ENCODE measurements at places on chromosomes 3 and 15. TPM values are rescaled to one million over a fixed set of nuclear protein-coding genes. Genes with fewer than 3 reads are reported as not detected.

DNA sequence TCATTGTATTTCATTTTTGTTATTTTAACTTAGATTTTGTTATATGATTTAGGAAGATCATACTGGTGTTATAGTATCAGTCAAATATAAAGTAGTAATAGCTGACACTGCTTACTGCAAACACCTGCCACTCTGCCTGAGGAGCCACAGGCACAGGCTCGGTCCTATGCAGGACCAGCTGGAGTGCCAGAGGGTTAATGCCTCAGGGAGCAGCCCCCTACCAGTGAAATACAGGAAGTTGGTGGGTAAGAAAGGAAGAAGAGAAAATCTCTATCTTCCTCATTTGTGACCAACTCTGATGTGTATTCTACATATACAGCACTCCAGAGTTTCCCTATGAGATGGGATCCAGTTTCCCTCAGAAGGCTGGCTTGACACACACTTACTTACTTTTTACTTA lies 593.3 kb downstream of the UNC13C start:
- DNase-seq = no peak

IL20RB gene
- total RNA-seq = 1.5 TPM

- peak; percentile 34 for DNase-seq
These were observed 43.0 kb upstream of the TLE3 start for GRCh38 chr15:70140543-70141375.

- no peak for DNase-seq
These were observed 42.5 kb upstream of the RFX7 start for GRCh38 chr15:56286213-56286612.

CACNA2D3 gene
- not detected for total RNA-seq

DNA sequence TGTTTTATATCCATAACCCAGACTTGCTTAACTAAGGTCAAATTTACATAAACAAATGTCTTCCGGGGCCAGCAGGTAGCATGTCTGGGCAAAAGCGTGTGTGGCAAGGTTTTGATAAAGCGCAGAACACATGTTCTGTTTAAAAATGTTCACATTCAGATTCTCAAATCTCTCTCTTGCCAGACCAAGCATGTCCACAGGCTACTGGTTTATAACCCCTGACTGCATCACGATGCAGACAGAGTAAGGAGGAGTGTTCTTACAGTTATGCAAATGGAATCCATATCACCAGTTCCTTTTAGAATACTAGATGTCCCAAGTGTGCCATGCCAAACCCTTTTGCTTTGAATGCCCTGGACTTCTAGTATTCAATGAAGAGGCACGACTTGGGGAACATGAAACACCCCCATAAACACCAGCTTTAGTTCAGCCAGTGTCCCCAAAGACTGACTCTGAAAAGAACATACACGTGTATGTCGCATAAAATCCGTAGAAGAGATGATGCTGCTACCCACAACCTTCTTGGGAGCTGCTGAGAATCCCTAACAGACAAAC lies 412.0 kb downstream of the CNTN4 start:
- no peak for DNase-seq

DNA sequence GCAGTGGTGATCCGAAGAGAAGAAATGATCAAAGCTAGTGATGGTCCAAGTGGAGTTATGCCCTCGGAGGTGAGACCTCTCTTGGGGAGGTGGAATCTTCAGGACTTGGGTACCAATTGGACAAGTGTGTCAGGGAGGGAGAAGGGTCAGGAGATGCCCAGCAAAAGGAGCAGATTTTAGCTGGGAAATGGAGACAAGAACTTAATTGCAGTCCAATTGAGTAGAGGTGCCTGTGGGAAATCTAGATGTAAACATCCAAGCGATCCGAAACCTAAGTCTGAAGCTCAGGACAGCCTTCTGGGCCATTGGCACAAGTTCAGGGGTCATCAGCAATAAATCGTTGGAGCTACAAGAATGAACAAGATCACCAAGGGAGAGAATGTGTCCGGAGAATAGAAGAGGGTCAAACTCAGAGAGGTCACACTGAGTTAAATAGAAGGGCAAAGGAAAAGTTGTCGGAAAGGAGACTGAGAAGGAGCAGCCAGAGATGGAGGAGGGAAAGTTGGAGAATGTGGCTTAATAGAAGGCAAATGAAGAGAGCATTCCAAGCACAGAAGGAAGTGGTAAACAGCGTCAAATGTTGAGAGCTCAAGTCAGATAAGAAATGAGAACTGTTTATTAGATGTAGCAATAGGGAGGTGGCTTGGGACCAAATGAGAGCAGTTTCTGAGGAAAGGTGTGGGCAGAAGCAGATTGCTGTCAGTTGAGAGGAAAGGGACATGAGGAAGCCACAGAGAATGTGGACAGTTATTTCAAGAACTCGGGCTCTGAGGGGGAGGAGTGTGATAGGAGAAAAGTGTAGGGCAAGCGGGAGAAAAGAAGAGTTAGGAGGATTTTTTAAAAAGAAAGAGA lies 64.2 kb upstream of the FNDC3B start:
- no peak for DNase-seq

DNA sequence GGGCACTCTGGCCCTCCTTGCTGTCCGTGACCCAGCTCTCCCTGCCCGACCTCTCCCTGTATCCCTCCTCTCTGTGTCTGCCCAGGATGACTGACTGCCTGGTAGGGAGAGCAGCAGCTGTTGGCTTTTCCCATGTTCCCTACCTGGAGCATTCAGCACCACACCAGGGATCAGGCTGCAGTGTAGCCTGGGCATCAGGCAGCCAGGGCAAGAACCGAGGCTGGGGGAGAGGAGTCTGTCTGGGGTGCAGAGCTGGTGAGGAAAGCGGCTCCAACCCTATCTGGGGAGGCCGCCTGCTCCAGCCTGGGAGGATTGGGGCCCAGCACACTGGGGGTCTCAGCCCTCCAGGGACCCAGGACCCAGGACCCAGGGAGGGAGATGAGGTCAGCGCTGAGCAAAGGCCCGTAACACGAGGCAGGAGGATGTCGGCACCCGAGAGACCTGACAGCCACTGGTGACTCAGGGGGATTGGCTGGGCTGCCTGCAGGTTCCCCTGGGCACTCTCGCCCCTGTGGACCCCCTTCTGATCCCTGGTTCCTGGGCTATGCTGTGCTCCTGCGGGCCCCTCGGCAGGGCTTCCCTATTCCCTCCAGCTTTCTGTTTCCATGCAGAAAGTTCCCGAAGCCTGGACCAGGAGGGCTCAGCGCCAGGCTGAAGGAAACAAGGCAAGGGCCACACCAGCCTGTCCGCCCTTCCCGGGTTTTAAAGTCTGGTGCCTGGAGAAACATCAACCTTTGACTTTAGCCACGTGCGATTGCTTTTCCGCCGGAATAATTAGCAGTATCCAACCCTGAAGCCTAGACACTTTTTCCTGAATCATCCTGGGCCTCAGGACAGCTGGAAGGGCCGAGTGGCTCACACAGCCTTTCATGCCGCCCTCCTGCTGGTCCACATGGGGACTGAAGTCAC lies 128.2 kb upstream of the MEF2A start:
- DNase-seq = no peak

ISLR gene
- total RNA-seq = not detected

EXD1 gene
- total RNA-seq = not detected

DNA sequence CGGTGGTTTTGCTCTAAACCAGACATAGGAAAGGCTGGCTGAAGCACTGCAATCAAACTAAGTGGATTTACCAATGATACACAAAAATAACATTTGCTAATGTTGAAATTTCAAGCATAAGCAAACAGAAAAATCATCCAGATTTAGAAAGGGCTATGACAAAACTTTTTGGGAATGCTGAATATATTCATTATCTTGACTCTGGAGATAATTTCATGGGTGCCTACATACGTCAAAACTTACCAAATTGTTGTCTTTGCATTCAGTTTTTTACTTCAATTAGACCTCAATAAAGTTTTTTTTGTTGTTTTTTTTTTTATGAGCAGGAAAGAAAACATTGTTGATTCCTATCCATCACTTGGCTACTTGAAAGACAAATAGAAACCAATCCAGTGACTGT lies 140.8 kb downstream of the NR2E3 start:
- no peak for DNase-seq

ARL14 gene
- total RNA-seq = not detected

DNA sequence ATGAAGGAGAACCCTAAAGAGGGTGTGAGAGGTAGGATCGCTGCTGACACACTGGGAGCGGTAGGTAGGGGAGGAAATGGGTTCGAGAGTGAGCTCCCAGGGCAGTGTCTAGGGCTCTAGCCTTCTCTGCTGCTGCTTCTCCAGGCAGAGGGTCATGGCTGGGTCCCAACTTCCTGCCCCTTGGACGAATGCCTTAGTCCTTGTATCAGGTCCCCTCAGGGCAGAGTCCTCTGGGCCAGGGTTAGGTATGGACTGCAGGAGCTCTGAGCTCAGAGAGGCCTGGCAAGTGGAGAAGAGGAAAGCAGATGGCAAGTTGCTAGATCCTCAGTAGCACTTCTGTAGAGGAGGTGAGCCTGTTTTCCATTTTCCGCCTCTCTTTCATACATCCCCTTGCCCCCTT lies 2.9 kb downstream of the CORO2B start:
- no peak for DNase-seq

DNA sequence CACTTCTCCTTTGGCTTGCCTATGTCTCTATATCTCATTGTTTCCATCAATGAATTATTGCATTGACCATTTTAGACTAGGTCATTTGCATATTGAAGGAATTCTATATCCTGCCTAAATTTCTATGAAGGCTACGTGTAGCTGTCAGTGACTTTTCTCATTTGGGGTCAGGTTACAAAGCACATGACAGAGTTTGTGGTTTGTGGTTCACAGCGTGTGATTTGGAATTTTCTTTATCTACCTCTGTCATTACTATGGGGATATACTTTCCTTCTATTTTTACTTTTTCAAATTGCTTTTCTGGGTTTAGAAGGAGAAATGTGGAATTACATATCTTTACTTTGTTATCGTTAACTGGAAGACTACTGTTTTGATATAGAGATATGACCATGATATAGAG lies 317.3 kb upstream of the CFAP20DC start:
- DNase-seq = peak; percentile 12

DNA sequence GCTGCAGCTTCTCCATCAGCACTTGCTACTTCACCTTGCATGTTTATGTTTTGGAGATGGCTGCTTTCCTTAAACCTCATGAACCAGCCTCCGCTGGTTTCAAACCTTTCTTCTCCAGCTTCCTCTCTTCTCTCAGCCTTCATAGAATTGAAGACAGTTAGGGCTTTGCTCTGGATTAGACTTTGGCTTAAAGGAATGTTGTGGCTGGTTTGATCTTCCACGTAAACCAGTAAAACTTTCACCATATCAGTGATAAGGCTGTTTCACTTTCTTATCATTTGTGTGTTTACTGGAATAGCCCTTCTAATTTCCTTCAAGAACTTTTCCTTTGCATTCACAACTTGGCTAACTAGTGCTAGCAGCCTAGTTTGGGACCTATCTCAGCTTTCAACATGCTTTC lies 11.7 kb upstream of the GNAT1 start:
- DNase-seq = no peak

DNA sequence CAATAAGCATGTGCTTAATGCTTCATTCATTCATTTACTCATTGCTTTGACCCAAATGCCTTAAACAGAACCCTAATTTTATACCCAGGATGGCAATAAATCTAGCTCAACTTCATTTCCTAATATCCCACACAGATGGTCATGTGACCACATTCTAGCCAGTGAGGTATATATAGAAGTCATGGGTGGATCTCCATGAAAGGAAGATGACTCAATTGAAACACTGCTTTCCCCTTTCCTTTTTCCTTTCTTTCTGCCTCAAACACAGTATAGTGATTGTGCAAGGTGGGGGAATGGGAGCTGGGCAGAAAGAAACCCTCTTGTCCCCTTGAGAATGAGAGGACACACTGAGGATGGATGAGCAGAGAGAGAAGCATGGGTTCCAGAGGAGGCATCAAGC lies 183.5 kb upstream of the PRICKLE2 start:
- no peak for DNase-seq

DNA sequence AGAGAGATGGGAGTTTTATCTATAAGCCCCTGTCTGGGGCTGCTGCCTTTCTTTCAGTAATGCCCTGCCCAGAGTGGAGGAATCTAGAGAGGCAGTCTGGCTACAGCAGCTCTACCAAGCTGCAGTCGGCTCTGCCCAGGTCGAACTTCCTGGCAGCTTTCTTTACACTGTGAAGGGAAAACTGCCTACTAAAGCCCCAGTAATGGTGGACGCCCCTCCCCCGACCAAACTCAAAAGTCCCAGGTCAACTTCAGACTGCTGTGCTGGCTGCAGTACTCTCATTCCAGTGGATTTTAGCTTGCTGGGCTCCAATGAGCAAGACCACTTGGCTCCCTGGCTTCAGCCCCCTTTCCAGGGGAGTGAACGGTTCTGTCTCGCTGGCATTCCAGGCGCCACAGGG lies 65.9 kb upstream of the RARB start:
- no peak for DNase-seq

IGDCC3 gene
- total RNA-seq = not detected

FRMD5 gene
- not detected for total RNA-seq

- peak; percentile 95 for DNase-seq
These were observed at the start of gene TOP2B for GRCh38 chr3:25664812-25665314. TOP2B (minus strand) TSS chr3:25664907; CDS start chr3:25664297, 610 bp downstream.

DNA sequence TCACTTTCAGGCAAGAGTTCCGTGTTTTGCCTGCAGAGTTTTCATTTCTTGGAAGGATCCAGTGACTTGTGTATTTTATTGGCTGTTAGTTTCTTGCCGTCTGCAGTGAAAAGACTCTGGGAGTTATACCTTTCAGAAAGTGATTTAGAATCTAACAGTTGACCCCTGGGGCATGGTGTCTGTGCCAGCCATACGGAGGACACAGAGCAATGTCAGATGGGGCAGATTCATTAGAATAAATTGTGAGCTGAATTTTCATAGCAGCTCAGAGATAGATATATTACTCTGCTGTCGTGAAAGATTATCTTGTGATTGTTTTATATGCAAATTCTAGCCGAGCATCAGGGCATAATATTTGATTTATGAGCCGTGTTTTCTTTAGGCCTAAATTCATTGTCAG lies 131.6 kb downstream of the SV2B start:
- DNase-seq = no peak

DNA sequence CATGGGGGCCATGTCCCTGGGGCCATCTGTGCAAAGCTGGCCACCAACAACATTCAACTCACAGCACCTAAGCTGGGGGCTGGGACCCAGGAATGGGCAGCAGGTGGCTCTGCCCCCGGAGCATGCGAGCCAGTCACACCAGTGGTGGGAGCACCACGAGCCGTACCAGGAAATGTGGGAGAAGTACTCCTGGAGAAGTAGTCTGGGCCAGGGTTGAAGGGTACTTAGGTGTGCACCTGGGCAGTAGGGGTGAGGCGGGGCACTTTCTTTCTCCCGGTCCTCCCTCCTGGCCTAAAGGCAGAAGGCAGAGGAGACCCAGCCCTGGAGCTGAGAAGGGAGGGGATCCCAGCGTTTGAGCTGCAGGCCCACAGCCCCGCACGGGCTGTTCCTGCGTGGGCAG lies 94.2 kb downstream of the PLXNA1 start:
- DNase-seq = no peak

GRCh38 chr15:87896936-87897335 lies 359.6 kb downstream of the NTRK3 start:
- no peak for DNase-seq

NUP210 gene
- total RNA-seq = 82.6 TPM

- no peak for DNase-seq
These were observed 24.9 kb downstream of the EMC7 start for GRCh38 chr15:34076785-34077184.

- DNase-seq = no peak
These were observed 650 bp downstream of the PYGO1 start for GRCh38 chr15:55587321-55588069.

Data from CD8-positive, alpha-beta T cell (primary cell).